ENCODE measurements at places on chromosomes 5 and 9. TPM values are rescaled to one million over a fixed set of nuclear protein-coding genes. Genes with fewer than 3 reads are reported as not detected.
A peak's percentile ranks its signal among the peaks of the same experiment; 100 is the strongest.

The GALNT12 gene
- total RNA-seq: 0.22 TPM

The PCDHB10 gene
- 3.3 TPM for total RNA-seq

The SLC4A9 gene
- not detected for total RNA-seq

The CDH9 gene
- not detected for total RNA-seq

The NKD2 gene
- 0.37 TPM for total RNA-seq

- no peak for DNase-seq
These were observed 345.8 kb upstream of the KLF9 start for GRCh38 chr9:70760228-70760627.

DNA sequence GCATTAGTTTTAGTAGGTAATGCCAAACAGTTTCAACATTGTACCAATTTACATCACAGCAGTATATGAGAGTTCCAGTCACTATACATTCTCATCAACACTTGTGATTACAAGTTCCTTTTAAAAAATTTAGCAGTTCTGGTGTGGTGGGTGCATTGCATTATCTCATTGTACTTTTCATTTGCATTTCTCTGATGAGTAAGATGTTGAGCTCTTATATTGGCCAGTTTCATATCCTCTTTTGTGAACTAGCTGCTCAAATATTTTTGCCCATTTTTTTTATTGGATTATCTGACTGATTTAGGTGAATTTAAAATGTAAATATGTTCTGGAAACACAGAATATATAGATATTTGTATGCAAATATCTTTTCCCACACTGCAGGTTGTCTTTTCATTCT, 160.9 kb upstream of the NR3C1 start:
- DNase-seq: no peak

- DNase-seq: no peak
These were observed 417.7 kb upstream of the POU5F2 start for GRCh38 chr5:94159144-94159543.

GRCh38 chr9:2120926-2121689, 106.0 kb downstream of the SMARCA2 start:
- peak; percentile 4 for DNase-seq

- DNase-seq: no peak
These were observed 23.0 kb downstream of the KIAA0825 start for GRCh38 chr5:94595281-94595840.

DNA sequence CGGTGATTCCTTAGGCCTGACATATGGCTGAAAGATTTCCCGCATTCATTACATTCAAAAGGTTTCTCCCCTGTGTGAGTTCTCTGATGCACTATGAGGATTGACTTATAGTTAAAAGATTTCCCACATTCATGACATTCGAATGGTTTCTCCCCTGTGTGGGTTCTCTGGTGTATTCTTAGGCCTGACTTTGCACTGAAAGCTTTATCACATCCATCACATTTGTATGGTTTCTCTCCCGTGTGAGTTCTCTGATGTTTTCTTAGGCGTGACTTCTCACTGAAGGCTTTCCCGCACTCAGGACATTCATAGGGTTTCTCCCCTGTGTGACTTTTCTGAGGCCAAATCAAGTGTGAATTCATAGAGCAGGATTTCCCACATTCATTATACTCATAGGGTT, 35.8 kb downstream of the ZNF782 start:
- no peak for DNase-seq

DNA sequence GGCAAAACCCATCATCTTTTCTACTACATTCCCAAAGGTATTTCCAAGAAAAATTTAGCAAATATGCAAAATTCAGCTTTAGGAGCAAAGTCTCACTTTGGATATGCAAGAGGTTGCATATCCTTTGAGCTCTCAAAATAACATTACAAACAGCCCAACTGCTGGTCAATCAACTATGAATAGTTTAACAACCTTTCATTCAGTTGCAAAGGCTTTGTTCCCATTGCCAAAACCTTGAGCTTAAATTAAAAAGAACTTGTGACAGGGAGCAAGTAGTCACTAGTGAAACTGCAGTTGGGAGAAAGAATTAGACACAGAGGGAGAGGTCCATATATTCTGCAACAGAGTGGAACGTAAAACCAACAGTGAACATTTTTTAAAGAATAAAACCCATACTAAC, 8.8 kb downstream of the ZNF608 start:
- no peak for DNase-seq

- DNase-seq: no peak
These were observed 123.1 kb downstream of the DROSHA start for GRCh38 chr5:31408814-31409213.

- no peak for DNase-seq
These were observed 2.1 kb downstream of the MAMDC4 start for GRCh38 chr9:136854113-136854841.

- DNase-seq: peak; percentile 2
These were observed 1093.3 kb upstream of the CDH6 start for GRCh38 chr5:30100148-30100713.

Data from SJSA1 (cell line).